Fibroblast of the aortic adventitia (primary cell): ENCODE measurements at places on chromosomes 6 and 20. TPM values are rescaled to one million over a fixed set of nuclear protein-coding genes. Genes with fewer than 3 reads are reported as not detected.

Gene SNAP25
- 0.65 and 3.1 TPM in 2 replicates for total RNA-seq

Gene ZFP57
- total RNA-seq: 0.49 TPM in 1 of 2 replicates, not detected in the other

Gene CCM2L
- total RNA-seq: not detected in 2 replicates

Gene ULBP3
- 0.41 and 16.4 TPM in 2 replicates for total RNA-seq

Gene PANK2
- 54.9 and 102 TPM in 2 replicates for total RNA-seq

Gene SIRPB1
- total RNA-seq: 0.90 TPM in 1 of 2 replicates, not detected in the other

Gene BMP5
- not detected in 2 replicates for total RNA-seq
